NCI-H1105 (cell line): ENCODE measurements at places on chromosomes 1 and 21.

- DNase-seq = no peak
Observed at GRCh38 chr1:211842518-211842917, 12.0 kb upstream of the LPGAT1 start.

- DNase-seq = peak; percentile 58
Observed at GRCh38 chr1:64535938-64536835, 66.3 kb downstream of the CACHD1 start.

- DNase-seq = no peak
Observed at GRCh38 chr1:118948846-118949245, 39.3 kb downstream of the TBX15 start.

DNA sequence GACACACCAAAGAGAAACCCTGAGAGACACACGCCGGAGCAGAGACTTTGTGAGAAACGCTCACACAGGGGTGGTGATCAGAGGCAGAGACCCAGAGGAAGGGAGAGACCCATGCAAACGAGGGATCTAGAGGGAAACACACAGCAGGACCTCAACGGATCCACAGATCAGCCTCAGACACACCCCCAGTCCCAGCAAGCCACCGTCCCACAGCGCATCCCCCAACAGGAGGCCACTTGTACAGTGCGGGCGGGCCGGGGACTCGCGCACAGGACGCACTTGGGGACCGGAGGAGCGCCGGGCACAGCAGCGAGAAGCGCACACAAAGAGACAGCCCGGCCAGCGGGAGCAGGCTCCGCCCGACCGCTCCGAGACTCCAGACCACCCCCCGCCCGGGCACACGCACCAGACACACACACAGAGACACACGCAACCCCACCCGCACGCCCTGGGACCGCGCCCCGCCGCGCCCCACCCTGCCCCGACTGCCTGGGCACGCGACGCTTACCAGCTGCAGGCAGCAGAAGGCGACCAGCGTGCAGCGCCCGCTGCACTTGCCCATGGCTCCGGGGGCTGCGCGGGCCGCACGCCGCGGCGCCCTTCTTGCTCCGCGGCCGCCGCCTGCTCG, 587 bp downstream of the NKAIN1 start:
- DNase-seq = no peak

DNA sequence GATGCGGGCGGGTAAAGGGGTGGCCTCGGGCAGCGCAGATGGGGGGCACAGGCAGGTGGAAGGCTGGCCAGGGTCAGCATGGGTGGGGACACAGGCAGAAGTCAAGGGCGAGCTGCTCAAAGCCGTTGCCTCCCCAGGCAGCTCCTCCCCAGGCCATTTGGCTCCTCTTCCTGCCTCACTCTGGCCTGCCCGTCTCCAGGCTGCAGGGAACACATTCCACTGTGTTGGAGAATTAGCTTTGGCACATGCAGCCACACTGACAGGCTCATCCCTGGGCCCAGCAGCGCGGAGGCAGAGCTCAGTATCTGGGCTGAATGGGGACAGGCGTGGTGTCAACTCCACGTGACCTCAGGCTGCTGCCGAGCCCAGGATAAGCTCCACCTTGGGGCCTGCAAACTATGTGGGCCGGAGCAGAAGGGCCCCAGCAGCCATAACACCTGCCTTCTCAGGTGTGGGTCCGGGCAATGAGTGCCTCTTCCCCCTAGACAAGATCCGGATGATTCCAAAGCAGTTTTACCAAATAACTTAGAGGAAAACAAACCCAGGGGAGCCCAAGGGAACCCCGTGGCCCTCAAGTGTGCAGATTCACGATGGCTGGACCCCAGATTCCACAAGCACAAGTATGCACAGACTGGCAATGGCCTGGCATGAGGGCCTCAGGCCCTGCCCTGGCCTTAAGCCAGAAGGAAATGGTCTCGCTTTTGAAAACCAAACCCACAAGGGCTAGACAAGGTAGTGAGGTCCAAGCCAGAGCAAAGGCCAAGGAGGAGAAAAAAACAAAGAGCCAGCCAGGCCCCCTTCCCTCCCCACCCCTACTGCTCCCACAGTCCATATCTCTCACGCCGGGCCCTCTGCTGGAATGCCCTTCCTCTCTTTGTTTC, 40.2 kb downstream of the HSPG2 start:
- DNase-seq = no peak

DNA sequence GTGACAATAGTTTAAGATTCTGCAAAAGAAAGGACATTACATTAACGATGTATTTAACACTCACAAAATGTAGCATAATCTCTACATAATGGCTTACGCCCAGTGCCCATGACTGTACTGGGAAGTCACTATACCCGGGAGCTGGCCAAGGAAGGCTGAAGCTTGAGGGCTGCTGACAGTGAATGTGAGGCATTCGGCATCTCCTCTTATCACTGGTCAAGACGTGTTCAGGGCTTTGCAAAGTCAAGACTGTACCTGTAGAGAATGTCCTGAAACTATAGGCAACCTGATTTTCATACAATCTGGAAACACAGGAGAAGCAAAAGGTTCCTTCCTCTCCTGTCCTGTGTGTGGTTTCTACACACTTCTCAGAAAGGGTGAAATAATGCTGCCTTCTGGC, 12.7 kb upstream of the IFNGR2 start:
- DNase-seq = no peak

GRCh38 chr1:45589861-45590260, 6.0 kb downstream of the NASP start:
- no peak for DNase-seq

DNA sequence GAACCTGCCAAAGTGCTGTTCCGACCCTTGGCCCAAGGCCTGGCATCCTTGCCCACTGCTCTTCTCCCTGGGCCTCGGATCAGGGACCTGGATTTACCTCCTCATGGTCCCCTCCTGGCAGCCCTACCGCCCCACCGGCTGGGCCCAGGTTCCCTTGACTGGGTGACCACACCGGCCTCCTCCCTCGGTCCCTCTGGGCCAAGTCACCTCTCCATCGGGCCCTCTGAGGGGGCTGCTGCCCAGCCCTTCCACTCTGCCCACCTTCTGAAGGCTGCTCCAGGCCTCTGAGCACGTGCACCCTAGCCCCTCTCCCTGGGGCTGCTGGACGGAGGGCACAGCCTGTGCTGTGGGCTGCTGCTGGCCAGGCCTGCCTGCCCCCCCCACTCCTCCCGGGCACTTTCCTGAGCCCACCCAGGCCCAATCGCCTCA, 9.3 kb upstream of the MMEL1 start:
- DNase-seq = no peak

DNA sequence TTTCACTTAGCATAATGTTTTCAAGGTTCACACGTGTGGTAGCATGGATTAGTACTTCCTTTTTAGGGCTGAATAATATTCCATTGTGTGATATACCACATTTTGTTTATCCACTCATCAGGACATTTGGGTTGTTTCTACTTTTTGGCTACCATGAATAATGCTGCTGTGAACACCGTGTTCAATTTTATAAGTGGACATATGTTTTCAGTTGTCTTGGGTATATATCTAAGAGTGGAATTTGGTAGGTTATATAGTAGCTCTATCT, 3.8 kb downstream of the IL22RA1 start:
- DNase-seq = no peak

- no peak for DNase-seq
Observed at GRCh38 chr1:243230914-243231313, 24.2 kb downstream of the CEP170 start.

GRCh38 chr1:41902159-41902577, 16.6 kb downstream of the HIVEP3 start:
- no peak for DNase-seq

- peak; percentile 53 for DNase-seq
Observed at GRCh38 chr1:213989002-213989855, 1.5 kb downstream of the PROX1 start.

- no peak for DNase-seq
Observed at GRCh38 chr1:181397845-181398244, 85.5 kb upstream of the CACNA1E start.

- DNase-seq = no peak
Observed at GRCh38 chr1:40722622-40723021, 31.1 kb downstream of the NFYC start.

DNA sequence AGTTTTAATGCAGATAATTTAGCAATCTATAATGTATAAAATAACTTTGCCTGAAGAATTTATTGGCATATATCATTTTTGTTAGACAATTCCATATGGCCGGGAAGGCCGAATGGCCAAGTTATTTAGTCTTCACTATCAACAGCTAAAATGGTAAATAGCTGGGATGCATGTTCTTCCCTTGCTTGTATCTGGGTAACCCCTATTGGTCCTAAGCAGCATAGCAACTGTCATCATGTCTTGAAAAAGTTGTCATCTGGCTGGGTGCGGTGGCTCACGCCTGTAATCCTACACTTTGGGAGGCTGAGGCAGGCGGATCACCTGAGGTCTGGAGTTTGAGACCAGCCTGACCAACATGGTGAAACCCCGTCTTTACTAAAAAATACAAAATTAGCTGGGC, 340.0 kb upstream of the DPYD start:
- DNase-seq = no peak

- no peak for DNase-seq
Observed at GRCh38 chr1:67792103-67792502, 41.2 kb downstream of the GNG12 start.

GRCh38 chr1:220484135-220484534, 43.8 kb upstream of the MARK1 start:
- DNase-seq = no peak

DNA sequence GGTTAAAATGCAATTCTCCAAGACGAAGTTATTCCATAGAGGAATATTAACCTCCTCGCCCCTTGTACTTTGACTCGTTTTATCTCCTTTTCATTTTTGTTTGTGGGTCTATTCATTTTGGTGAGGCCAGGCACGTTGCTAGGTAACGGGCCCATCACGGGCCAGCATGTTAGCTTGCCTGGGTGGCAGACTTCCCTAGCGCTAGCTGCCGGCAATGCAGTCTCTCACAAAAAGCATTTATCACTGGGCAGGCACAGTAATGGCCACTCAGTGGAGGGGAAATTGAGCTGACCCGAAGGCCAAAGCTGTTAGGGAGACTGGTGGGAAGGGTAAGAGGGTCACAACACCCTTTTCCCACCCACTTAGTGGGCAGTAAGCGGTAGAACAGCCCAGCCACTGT, 234.4 kb upstream of the FOXD3 start:
- no peak for DNase-seq

DNA sequence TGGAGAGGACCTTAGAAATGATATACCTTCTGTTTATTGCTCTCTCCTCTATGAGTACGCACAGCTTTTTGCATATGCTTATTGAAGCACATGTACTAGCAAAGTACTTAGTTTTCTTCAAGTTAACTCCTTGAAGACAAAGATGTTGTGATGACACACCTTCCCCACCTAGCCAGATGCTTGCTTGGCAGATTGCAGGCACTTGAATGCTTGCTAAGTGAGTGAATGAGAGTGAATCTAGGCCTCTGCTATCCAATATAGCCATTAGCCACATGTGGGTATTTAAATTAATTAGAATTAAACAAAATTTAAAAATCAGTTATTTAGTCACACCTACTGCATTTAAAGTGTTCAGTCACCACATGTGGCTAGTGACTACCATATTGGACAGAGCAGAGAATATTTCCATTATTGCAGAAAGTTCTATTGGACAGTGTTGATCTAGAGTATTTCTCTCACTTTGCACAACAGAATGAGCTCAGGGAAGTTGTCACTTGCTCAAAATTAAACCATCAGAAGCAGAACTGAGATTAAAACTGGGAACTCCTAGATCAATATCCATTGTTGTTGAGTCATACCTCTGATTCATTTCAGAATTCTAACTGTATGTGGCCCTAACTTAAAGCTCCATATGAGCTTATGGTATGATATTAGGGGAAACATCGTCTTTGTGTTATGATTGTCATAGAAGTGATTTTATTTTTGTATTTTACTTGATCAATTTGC, 8.6 kb upstream of the EEIG2 start:
- no peak for DNase-seq

GRCh38 chr21:43803558-43804300, 14.4 kb downstream of the RRP1 start:
- no peak for DNase-seq

GRCh38 chr21:42535602-42536171, 22.0 kb downstream of the SLC37A1 start:
- DNase-seq = no peak

GRCh38 chr1:119004129-119004527, 16.0 kb upstream of the TBX15 start:
- DNase-seq = no peak

DNA sequence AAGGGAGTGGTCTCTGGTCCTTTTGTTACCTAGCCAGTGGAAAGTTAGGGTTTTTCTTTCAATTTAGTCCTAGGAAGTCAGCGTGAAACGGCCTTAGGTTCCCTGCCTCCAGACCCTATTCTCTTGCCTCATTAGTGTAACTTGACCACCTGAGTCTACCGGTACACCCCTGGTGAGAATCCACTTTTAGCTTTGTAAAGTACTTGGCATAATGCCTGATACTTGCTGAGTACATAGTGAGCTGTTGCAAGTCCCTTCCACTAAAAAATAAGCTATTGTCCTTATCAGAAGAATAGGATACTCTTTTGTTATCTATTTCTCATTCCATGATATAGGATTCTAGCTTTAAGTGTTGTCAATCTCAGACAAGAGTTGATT, 228.8 kb downstream of the ST6GALNAC3 start:
- DNase-seq = peak; percentile 52

- DNase-seq = no peak
Observed at GRCh38 chr1:195096051-195096521, 1512.2 kb downstream of the KCNT2 start.

- no peak for DNase-seq
Observed at GRCh38 chr1:201311356-201312011, 28.2 kb downstream of the PKP1 start.

DNA sequence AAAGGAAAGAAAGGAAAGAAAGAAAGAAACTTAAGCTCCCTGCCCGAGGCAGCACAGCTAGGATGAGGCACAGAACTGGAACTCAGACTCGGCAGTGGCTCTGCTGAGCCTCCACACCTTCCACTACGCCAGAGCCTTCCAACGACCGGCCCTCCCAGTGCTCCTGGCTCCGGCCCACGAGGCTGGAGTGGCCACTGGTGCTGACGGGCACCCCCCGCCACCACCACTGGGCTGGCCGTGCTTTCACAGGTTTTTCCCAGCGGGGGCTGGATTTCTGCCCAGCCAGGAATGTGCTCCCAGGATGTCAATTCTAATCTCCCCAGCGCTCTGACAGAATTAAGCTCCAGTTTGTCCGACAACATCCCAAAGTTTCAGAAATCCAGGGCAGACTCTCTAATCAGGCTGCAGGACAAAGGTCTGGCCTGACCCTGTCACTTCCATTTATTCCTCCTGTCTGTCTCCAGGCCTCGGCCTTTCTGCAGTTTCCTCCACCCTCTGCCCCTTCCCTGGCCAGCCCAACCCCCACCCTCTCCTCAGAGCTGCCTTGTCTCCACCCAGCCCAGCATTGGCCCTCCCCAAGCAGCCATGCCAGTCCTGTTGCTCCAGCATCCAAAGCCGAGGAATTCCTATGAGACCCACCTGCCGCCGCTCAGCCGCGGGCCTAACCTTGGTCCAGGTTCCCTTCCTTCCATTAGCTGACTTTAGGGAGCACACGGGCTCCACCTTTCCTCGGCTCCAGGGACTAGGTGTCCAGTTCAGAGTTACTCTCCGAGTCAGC, 81.9 kb downstream of the CASZ1 start:
- DNase-seq = no peak

- DNase-seq = peak; percentile 72
Observed at GRCh38 chr1:168913711-168914463, 184.9 kb upstream of the DPT start.
